ENCODE measurements at places on chromosomes 16 and 17.

GRCh38 chr16:676913-677312 lies 1.4 kb downstream of the RHBDL1 start:
- no peak for DNase-seq

DNA sequence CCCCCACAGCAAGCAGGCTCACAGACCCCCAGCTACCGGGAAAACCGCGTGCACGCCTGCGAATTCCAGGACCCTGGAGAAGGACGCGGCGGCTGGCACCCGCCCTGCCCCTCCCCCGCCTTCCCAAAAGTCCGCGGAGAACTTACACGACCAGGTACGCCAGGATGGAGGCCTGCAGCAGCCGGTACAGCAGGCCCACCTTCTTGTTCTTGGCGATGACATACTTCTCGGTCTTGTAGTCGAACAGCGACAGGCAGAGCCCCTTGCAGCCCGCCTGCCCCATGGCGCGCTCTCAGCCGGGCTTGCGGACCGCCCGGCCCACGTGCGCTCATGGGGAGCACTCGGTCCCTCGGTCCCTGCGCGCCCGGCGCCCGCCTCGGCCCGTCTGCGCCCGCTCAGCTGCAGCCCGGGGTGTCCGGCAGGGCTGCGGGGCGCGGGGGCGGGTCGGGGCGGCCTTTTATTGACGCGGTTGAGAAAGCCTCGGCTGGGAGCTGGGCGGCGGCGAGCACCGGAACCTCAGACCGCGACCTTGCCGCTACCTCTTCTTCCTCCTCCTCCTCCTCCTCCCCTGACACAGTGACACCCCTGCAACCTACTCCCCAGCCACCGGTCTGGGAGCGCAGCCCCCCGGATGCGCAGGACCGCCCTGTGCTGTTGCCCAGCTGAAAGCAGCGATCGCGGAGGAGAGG lies at the start of gene P2RX5:
Gene P2RX5, minus strand, starts transcription at position 433 of the 689 bp plus-strand sequence. Its CDS starts 150 bp downstream, at position 283.
- no peak for DNase-seq

GRCh38 chr16:49944221-49944620 lies 80.8 kb upstream of the CNEP1R1 start:
- no peak for DNase-seq

- DNase-seq = no peak
Measured at GRCh38 chr17:76048711-76049110, 21.6 kb upstream of the EVPL start.

DNA sequence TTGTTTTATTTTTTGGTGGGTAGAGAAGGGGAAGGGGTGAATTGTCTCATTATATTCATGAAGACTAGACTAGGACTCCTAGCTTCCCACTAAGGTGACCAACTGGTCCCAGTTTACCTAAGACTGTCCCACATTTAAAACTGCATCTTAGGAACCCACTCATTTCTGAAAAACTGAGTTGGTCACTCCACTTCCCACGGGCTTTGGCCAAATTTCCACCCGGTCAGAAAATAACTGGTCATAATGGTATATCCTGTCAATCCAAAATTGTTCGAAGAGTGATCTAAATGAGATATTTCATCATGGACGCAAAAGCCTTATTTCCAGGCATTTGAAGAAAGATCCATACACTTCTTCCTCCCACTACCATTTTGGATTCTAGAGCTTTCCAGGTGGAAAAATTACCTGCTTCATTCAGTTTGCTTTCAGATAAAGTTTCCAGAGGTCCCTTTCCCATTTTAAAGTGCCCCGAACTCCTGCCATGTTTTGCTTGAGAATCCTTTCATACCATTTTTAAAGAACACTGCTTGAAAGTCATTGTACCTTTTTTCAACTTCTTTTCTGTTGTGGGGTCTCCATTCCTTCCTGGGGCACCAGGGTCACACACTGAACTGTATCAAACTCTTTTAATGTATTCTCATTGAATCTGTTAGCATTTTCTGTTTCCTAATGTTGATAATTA lies 21.8 kb upstream of the ZFHX3 start:
- no peak for DNase-seq

- DNase-seq = no peak
Measured at GRCh38 chr16:22053921-22054341, 38.4 kb upstream of the VWA3A start.

DNA sequence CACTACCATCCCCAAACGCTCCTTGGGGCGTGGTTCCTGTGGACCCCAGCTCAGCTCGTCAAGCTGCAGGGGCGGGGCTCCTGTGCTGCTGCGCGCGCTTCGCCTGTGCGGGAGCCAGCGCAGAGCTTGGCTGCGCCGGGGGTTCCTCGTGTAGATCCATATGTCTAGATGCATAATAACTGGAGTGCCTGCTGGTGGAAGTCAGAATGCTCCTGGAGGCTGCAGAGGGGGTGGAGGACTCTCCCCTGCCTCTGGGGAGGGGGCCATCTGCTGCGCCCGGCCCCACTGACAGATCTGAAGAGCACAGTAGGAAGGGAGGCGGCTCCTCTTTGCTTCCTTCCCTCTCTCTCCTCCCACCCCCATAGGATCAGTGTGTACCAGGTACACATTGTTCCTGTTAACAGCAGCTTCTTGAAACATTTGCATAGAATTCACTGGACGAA lies 4.6 kb downstream of the RASD1 start:
- peak; percentile 97 for DNase-seq

- no peak for DNase-seq
Measured at GRCh38 chr17:728911-729310, 3.5 kb upstream of the TLCD3A start.

DNA sequence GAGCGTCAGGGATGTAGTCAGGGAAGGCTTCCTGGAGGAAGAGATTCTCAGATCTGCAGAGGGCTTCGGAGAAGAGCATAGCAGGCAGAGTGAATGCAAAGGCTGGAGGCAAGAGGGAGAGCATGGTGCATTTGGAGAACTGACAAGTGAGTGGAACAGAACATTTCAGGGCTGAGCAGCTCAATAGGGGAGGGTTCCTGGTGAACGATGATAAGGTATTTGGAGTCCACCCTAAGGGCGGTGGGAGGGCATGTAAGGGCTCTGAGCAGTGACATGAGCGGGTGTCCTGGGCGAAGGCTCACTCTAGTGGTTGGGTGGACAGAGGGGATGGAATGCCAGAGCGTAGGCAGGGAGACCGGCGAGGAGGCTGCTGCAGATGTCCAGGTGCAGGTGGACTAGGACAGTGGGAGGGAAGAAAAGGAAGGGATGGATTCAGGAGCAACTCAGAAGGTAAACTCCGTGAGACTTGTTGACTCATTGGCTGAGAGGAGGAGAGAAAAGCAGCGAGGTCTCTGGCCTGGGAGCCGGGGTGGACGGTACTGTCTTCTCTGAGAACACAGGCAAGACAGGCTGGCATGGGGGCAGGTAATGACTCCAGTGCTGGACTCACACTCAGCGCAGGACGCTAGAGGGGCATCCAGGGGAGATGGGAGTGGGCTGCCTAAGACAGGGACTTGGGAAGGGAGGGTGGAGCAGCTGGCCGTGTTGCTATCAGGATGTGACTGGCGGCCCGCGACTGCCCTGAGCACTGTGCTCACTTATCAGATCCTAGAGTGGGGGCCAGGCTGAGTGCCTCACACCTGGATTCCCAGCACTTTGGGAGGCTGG lies 1.4 kb upstream of the PITPNA start:
- DNase-seq = no peak

DNA sequence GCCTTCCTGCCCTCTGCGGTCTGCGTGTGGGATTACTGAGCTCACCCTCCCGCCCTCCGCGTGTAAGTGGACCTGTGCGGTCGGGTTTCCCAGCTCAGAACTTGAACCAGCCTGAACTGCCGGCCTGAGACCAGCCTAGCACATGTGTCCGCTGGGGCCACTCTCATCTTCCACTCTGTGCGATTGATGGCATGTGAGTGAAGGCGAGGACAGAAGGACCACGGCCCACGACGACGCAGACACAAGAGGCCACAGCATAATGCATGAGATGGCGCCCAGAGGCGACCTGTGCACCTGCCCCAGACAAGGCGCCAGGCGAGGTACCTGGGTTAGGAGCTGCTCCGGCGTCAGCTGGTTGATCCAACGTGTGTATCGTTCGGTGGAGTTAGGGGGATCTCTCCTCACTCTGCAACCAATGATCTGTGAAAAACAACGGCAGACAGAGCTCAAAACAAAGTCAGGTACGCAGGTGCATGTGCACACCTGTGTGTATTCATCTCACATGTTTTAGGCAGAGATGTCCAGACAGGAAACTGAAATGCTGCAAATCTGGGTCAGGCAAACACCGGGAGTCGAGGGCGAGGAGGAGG lies 74.5 kb upstream of the METRNL start:
- DNase-seq = no peak

DNA sequence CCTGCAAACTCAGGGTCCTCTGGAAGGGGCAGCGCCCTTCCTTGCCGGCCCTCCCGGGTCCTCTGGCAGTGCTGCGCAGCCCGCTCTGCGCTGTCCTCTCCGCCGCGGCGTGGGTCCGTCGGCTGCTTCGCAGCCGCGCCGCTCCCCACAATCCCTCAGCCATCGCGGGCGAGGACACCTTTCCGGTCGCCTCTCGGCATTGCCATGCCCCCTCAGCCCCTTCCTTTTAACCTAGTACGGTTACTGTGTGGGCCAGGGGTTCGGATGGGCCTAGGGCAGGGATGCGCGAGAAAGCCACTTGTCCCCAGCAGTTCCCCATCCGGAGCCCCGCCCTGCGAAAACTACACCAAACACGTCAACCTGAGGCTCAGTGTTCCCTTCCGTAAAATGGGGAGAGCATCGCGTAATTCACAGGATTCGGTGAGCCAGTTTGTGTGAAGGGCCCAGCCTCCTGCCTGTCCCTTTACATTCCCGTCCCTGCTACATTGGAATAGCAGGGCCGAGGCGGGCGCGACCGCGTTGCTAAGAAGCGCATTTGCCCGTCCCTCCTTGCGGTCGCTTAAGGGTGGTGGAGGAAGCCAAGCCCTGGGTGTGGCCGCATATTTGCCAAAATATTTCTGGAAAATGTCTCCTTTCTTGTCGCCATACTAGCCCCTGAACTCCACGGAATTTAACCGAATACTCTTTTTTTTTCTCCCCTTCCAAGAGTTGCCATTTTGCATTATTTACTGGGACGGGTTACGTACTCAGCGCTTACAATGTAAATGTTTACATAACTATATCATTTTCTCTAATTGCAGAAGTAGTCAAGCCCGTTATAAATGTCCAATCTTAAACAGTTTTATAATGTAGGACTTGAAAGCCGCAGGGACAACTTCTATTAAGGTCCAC lies 13.2 kb downstream of the COPZ2 start:
- peak; percentile 39 for DNase-seq

DNA sequence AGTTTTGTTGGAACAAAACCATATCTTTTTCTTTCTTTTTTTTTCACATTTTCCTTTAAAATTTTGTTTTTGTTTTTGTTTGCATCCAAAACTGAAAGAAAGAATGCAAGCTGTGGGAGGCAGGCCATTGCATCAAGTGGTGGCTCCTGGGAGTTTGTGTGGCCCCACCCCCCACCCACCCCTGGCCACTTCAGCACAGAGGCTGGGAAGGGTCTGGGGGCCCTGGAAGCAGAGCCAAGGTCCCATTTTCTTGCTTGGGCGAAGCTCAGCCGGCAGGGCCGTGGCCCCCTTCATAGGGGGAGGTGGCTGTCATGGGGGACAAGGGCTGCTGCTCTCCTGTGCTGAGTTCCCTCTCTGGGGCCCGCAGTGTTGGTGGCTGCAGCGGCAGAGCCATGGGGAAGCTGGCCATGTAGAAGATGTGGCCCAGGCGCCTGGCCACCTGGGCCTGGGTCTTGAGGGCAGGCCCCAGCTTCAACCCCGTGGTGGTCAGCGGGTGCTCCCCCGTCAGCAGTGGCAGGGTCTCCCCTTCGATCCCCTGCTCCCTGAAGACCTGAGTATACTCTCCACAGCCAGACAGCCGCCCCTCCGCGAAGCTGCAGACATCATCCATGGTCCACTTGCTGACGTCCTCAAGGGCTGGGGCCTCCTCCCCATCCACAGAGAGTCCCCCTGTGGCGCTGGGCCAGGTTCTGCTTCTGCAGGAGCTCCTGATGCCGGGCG lies 19.8 kb downstream of the PAFAH1B1 start:
- no peak for DNase-seq

DNA sequence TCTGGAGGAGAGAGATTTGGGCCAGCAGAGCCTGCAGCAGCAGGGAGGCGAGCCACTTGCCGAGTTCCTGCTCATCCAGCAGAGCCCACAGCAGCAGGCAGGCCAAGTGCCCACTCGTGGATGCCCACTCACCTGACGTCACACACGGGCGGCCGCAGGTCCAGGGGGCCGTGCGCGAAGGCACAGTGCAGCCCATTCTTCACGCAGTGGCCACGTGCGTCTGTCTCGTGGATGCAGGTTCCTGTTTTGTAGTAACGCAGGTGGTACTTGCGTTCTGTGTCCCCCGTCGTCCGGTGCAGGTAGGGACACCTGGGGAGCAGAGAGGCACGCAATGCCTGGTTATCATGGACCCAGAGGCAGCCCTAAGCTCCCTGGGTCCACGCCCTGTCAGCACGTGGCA lies 11.5 kb downstream of the UNKL start:
- DNase-seq = no peak

- DNase-seq = no peak
Measured at GRCh38 chr16:88781140-88782077, 3.6 kb downstream of the PIEZO1 start.

DNA sequence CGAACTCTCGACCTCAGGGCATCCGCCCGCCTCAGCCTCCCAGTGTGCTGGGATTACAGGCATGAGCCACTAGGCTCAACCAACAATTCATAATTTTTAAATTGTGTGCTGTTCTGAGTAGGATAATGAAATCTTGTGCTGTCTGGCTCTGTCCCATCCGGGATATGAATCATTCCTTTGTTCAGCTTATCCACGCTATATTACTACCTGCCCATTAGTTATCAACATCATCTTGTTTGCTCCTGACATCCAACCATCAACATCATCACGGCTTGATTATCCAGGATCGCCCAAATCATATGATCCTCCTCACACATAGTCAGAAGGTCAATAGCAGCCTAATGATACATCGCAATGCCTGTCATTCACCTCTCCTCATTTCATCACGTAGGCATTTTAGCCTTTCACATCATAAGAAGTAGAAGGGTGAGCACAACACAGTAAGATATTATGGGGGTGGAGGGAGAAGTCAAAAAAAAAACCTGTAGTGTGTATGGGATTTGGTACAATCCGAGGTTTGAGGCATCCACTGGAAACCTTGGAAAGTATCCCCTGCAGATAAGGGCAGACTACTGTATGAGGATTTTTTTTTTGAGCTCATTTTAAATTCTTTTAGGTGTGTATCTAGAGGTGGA lies 77.0 kb upstream of the SIAH1 start:
- DNase-seq = no peak

- peak; percentile 56 for DNase-seq
Measured at GRCh38 chr17:49576088-49576916, 631 bp downstream of the NXPH3 start.

GRCh38 chr17:17503566-17504130 lies 7.5 kb upstream of the RASD1 start:
- DNase-seq = peak; percentile 26
